ENCODE measurements at places on chromosomes 3 and 15. TPM values are rescaled to one million over a fixed set of nuclear protein-coding genes. Genes with fewer than 3 reads are reported as not detected.

PLCH1 gene
- total RNA-seq = 4.3 TPM

ROPN1 gene
- total RNA-seq = 0.92 TPM

CPNE9 gene
- not detected for total RNA-seq

POLQ gene
- total RNA-seq = 8.4 TPM

INKA1 gene
- total RNA-seq = 15.0 TPM
